Activated B cell treated with CpG ODN at 0.5 μM for 24 hours (primary cell): ENCODE measurements at places on chromosomes 16 and 17. TPM values are rescaled to one million over a fixed set of nuclear protein-coding genes. Genes with fewer than 3 reads are reported as not detected.

DYNLRB2 gene
- total RNA-seq = 0.71 TPM in 1 of 2 replicates, not detected in the other

TAC4 gene
- total RNA-seq = not detected in 2 replicates

TBC1D3C gene
- 4.6 and 8.5 TPM in 2 replicates for total RNA-seq

KRTAP2-3 gene
- not detected in 2 replicates for total RNA-seq

MYADML2 gene
- not detected in 2 replicates for total RNA-seq

GRCh38 chr17:50529849-50530248 lies 2.7 kb upstream of the EPN3 start:
- DNase-seq = no peak

GRCh38 chr16:49701065-49701685 lies 154.7 kb downstream of the ZNF423 start:
- no peak for DNase-seq

- no peak for DNase-seq
Observed at GRCh38 chr16:88084881-88085280, 133.6 kb downstream of the BANP start.

DNA sequence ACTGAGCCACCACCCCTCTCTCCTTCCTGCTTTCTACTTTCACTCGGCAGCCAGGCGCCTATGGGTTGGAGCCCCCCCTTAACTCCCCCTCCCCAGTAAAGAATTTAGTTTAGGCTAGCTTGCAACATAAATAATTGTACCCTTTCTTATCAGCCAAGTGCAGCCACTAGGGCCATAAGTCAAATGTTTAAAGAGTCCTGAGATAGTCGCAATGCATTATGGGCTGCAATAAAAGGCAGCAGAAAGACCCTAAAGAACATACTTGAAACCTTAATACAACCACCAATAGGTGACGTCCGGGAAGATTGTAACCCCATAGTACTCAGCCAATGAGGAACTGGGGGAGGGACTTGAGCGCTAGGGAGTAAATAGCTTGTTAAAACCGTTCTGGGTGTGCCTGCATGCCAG lies 40.5 kb downstream of the C16orf82 start:
- no peak for DNase-seq

DNA sequence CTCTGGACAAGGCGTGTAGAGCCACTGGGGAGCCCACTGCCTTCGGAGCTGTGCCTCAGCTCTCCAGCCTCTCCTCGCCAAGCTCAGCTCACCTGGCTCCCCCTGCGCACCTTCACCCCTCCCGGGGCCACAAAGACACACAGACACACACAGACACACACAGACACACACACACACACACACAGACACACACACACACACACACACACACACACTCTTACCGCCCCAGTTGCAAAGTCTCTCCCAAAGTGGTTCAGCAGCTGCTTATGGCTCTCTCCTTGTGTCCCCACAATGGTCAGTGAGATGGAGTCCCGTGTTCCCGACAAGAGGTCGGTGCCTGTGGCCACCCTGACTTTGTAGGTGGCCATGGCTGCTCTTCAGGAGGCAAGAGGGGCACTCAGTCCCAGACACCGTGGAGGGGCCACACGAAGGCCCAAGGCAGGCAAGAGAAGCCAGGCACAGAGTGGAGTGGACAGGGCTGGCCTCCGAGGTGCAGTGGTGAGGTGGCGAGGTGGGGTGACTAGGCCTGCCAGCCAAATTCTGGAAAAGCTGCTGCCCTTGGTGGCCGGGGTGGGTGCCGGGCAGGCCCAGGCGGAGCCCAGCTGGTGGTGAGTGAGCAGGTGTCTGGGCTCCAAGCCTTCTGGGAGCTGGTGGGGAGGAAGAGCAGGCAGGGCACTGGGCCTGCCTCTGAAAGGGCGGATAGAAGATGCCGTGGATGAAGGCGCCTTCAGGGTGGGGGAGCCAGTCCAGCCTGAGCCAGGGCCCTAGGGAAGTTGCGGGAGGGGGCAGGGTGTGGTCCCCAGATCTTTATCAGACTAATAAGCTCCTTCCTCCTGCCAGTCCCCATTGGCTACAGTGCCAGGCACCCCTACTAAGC lies at the start of gene ALOX12B:
TSS of gene ALOX12B (minus strand) at position 642 of the 877 bp plus-strand sequence. CDS start at position 368, 274 bp downstream.
- no peak for DNase-seq

DNA sequence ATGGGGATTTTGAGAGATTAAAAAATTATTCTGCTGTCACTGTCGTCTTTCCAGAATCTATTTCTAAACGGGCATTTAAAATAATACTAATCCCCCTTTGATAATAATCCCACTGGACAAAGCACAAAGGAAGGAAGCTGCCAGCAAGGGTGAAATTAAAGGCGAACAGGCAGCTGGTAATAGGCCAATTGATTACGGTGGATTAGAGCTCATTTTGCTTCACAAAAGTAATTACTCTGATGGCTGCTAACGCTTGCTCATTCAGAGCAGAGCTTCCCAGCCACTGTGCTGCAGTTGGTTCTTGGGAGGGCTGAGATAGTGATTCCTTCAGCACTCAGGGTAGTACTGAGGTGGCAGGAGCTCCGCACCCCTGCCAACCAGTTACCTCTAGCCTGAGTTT lies 205.7 kb downstream of the SNX29 start:
- no peak for DNase-seq

- no peak for DNase-seq
Observed at GRCh38 chr17:79325709-79326430, 251.2 kb downstream of the ENGASE start.

GRCh38 chr17:37844158-37844976 lies 79.8 kb upstream of the TBC1D3K start:
- peak; percentile 59 for DNase-seq

DNA sequence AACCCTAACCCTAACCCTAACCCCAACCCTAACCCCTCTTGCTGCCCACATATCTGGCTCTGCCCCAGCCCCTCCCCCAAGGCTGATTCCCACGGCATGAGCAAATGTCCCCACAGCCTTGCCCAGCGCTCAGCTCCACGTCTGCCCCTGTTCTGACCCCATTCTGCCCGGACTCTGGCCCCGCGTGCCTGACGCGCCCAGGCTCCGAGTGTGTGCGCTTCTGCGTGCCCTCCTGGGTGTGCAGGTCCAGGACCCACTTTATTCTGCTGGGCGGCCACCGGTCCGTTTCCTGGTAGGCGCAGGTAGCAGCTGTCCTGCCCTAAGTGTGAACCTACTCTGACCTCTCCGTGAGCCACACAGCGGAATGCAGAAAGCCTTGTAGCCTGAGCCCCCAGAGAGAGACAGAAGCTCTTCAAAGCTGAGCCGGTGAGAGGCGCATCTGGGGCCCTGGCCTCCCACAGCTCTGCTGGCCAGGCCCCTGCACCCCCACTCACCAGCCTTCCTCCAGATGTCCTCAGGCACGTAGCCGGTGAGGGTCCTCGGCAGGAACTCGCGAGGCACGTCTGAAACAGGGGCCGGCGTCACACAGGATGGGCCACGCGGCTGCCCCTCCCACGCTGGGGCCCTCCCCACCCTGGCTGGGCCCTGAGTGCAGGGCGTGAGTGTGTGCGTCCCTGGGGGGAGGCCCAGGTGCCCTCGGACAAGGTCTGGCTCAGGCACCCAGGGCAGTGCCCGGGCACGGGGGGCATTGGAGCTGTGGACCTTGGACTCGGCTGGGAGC lies 14.0 kb upstream of the PABPN1L start:
- DNase-seq = no peak

GRCh38 chr16:2691491-2692248 lies 9.3 kb downstream of the KCTD5 start:
- no peak for DNase-seq
